H9 (cell line): ENCODE measurements at places on chromosomes 6 and 20. TPM values are rescaled to one million over a fixed set of nuclear protein-coding genes. Genes with fewer than 3 reads are reported as not detected.

DNA sequence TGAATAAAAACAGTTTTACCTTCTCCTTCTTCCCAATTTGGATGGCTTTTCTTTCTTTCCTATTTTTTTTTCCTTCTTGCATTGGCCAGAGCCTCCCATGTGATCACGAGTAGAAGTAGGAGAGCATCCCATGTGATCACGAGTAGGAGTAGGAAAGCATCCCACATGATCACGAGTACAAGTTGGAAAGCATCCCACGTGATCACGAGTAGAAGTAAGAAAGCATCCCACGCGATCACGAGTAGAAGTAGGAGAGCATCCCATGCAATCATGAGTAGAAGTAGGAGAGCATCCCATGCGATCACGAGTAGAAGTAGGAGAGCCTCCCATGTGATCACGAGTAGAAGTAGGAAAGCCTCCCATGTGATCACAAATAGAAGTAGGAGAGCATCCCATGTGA, 218.6 kb downstream of the DLL1 start:
- H3K27ac ChIP-seq: no peak overlapping the region
- H3K4me1 ChIP-seq: no peaks in the 10 kb centered on the region
- H3K36me3 ChIP-seq: peaks cover 15% of the 10 kb centered on the region
- no peak for DNase-seq
- H3K4me3 ChIP-seq: no peak overlapping the region
- no peaks in the 10 kb centered on the region for H3K27me3 ChIP-seq

DNA sequence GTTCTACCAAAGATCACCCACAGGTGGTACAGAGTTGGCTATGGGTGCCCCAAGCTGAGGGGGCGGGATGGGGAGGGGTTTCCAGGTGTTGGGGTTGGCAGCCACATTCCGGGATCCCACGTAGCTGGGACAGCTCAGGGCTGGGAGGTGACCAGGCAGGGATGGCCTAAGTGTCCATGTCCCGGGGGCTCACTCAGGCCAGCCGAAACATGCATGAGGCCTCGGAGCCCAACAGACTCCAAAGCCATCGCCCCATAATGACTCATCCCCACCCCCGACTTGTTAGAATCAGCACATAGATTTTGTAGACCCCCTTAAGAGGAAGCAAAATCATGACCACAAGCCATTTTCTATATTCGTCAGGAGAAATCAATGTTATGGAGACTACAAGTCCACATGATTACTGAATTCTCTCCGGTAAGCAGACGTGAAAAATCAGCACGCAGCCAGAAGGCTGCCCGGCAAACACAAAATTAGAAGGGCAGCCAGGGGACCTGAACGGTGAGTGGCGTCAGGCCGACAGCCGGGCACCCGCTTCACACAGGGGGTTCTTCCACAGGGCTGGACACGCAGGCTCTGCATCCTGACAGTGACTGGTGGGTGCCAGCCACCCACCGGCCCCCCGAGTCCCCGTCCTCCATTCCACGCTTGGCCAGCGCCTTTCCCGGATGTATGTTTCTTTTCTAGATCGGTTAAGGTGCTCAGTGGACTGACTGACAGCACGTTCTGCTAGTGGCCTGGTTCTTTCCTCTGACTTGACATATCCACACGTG, 81.2 kb downstream of the RAMACL start:
- DNase-seq: no peak
- H3K4me1 ChIP-seq: no peaks in the 10 kb centered on the region
- H3K27me3 ChIP-seq: no peaks in the 10 kb centered on the region
- H3K36me3 ChIP-seq: peaks cover 17% of the 10 kb centered on the region

DNA sequence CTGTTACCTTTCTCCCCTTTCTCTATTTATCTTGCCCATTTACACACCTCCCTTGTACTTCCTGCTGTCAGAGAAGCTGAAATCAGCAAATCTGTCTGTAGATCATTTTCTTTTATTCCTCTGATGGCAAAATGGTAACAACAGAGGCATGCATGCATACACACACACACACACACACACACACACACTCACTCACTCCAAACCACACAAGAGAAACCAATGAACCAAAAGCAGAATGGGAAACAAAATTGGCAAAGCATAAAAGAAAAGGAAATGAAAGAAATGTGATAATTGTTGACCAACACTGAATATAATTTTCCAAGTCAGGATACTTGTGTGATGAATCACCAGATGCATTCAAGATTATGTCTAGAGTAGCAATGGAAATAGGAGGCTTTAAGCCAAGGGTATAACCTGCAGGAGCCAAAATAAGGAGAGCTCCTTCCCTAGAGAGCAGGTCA, 172.4 kb downstream of the PLCB4 start:
- no peak overlapping the region for H3K27ac ChIP-seq
- no peaks in the 10 kb centered on the region for H3K27me3 ChIP-seq
- no peaks in the 10 kb centered on the region for H3K4me1 ChIP-seq
- peaks cover 4% of the 10 kb centered on the region for H3K36me3 ChIP-seq

DNA sequence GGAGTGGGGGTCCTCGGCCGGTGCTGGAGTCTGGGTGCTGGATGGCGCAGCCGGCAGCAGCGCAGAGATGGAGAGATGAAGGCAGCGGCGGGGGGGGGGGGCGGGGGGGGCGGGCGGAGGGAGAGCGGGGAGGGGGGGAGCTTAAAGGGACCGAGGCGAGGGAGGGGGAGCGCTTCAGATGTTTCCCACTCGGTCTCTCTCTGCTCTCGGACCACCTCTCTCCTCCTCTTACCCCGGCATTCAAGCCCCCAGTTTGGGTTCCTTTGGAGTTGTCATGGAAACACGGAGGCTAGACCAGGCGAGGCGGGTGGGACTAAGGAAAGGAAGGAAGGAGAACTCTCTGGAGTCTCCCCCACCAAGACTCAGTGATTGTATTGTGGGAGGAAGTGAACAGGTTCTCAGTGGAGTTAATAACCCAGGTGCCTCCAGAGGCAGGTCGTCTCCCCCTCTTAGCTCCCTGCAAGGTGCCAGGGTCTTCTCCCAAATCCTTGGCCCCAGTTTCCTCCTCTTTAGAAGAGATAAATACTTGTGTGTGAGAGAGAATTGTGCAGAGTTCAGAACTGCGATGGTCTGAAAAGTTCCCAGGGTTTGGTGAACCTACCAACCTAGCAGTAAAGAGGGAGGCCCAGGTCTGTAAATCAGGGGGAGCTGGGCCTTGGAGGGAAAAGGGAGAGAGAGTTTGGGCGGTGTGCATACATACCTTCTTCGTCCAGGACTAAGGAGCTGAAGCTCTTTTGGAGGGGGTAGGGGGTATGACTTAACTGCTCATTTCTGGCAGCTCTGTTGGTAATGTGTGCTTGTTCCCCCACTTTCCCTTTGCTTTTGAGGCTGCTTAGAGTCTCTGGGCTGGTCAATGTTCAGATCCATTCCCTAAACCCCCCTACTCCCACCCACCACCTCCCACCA, at the start of gene PRRT1:
Gene PRRT1, minus strand, starts transcription at position 77 of the 906 bp plus-strand sequence. CDS start 112 bp downstream, outside the sequence.
- peak within 1 kb of the TSS; percentile 97 for H3K4me3 ChIP-seq
- DNase-seq: no peak
- peaks cover 15% of the 10 kb centered on the region for H3K36me3 ChIP-seq
- H3K27ac ChIP-seq: no peak within 1 kb of the TSS
- no peaks in the 10 kb centered on the region; the same call in 1 of the 2 replicates for H3K27me3 ChIP-seq

- H3K36me3 ChIP-seq: no peaks in the 10 kb centered on the region
- no peaks in the 10 kb centered on the region for H3K4me1 ChIP-seq
- H3K27me3 ChIP-seq: no peaks in the 10 kb centered on the region
Observed at GRCh38 chr6:121584586-121585369, 149.3 kb downstream of the GJA1 start.

GRCh38 chr20:50274570-50275430, 84.2 kb downstream of the CEBPB start:
- H3K27ac ChIP-seq: no peak overlapping the region
- no peak for DNase-seq
- H3K36me3 ChIP-seq: no peaks in the 10 kb centered on the region

GRCh38 chr6:4316867-4317400, 181.6 kb upstream of the ECI2 start:
- H3K36me3 ChIP-seq: peaks cover 7% of the 10 kb centered on the region; the same call in 1 of the 2 replicates
- no peak overlapping the region for H3K4me3 ChIP-seq
- H3K27me3 ChIP-seq: no peaks in the 10 kb centered on the region

GRCh38 chr20:6836821-6837374, 69.4 kb downstream of the BMP2 start:
- no peak overlapping the region for H3K27ac ChIP-seq
- DNase-seq: no peak
- no peaks in the 10 kb centered on the region for H3K36me3 ChIP-seq

- DNase-seq: no peak
- H3K36me3 ChIP-seq: no peaks in the 10 kb centered on the region
- no peak overlapping the region for H3K4me3 ChIP-seq
Observed at GRCh38 chr20:57528148-57528547, 3.2 kb upstream of the CTCFL start.

DNA sequence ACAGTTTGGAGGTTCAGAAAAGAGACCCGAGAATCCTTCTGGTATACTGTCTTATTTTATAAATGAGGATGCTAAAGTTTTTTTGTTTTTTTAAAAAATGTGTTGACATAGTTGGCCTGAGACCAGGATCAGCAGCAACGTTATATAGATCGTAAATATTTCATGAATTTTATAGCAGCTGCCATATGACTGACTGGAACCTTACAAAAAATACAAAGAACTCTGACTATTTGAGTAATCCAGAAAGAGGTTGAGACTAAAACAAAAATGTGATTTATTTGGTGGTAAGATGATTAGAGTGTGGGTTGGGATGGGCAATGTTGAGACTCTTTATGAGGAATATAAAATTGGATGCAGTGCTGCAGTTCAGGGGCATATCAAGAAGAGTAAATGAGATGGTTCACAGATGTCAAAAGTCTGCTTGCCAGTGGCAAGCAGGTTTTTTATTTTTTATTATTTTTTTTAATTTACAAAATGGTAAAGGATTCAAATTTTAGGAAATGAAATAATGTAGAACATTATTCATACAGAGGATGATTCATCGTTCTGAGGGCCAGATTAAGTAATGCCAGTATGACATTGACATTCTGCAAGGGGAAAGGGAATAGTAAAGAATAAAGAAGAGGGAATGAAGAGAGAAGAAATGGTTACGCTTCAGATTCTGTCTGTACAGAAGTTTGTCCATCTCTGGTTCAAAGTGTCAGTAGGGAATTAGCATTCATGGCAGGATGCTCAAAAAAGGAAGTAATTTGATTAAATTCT, 58.5 kb downstream of the SCAF8 start:
- DNase-seq: no peak
- H3K36me3 ChIP-seq: peaks cover 66% of the 10 kb centered on the region
- H3K4me1 ChIP-seq: no peaks in the 10 kb centered on the region
- H3K27me3 ChIP-seq: no peaks in the 10 kb centered on the region

- peaks cover 5% of the 10 kb centered on the region; the same call in 1 of the 2 replicates for H3K4me1 ChIP-seq
- H3K36me3 ChIP-seq: peaks cover 12% of the 10 kb centered on the region
- no peak overlapping the region for H3K27ac ChIP-seq
- no peak overlapping the region for H3K4me3 ChIP-seq
- DNase-seq: no peak
Observed at GRCh38 chr6:75266716-75267291, 17.8 kb downstream of the TMEM30A start.

GRCh38 chr6:27144740-27145079, 102.8 kb upstream of the PRSS16 start:
- no peak overlapping the region for H3K27ac ChIP-seq
- H3K4me1 ChIP-seq: peaks cover 3% of the 10 kb centered on the region; the same call in 1 of the 2 replicates
- no peaks in the 10 kb centered on the region for H3K27me3 ChIP-seq
- no peaks in the 10 kb centered on the region for H3K36me3 ChIP-seq

GRCh38 chr6:141212296-141212695, 920.4 kb upstream of the GJE1 start:
- peaks cover 3% of the 10 kb centered on the region for H3K36me3 ChIP-seq
- H3K4me3 ChIP-seq: no peak overlapping the region
- no peak for DNase-seq
- no peak overlapping the region for H3K27ac ChIP-seq

DNA sequence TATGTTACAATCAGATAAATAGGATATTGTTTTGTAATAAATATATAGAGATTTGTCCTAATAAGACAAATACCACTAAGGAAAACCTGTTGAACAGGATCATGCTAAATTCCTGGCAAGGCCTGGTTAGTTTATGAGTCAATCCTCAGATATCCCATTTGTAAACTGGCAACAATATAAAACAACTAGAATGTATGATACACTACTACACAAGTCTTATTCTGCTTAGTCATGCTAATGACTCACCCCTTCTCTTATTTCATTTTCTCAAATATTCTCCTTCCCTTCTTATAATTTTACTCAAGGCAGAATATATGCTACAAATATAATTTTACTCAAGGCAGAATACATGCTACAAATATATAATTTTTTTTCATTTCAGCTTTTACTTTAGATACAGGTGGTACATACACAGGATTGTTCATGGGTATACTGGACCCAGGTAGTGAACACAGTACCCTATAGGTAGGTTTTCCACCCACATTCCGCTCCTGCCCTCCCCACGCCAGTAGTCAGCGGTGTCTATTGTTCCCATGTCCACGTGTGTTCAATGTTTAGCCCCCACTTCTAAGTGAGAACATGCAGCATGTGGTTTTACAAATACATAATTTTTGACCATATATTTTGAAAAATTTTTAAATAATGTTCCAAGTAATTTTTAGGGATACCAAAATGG, 6.3 kb downstream of the OSER1 start:
- DNase-seq: no peak
- H3K27me3 ChIP-seq: no peaks in the 10 kb centered on the region
- H3K27ac ChIP-seq: no peak overlapping the region
- peaks cover 59% of the 10 kb centered on the region for H3K36me3 ChIP-seq
- H3K4me3 ChIP-seq: no peak overlapping the region

DNA sequence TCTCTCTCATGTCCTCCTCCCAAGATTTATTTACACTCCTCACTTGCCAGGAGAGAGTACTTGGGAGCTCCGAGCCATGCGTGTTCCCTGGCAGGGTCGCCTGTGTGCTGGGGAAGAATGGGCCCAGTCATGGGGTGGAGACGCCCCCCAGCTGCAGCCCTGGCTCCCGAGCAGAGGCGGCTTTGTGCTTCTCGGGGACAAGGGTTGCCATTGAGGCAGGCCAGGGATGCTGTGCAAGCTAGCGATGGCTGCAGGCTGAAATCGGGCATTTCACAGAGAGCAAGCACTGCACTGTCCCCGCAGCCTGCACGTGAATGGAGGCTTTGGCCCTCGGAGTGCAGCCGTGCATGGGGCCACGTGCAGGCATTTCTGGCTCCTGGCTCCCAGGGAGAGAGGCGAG, 23.8 kb downstream of the PHACTR3 start:
- no peak overlapping the region for H3K4me3 ChIP-seq
- no peaks in the 10 kb centered on the region for H3K4me1 ChIP-seq
- no peak overlapping the region for H3K27ac ChIP-seq
- no peaks in the 10 kb centered on the region for H3K36me3 ChIP-seq

- H3K36me3 ChIP-seq: no peaks in the 10 kb centered on the region
- no peak overlapping the region for H3K27ac ChIP-seq
- no peaks in the 10 kb centered on the region for H3K27me3 ChIP-seq
- no peak overlapping the region for H3K4me3 ChIP-seq
- H3K4me1 ChIP-seq: no peaks in the 10 kb centered on the region
- DNase-seq: no peak
Observed at GRCh38 chr6:131129689-131130553, 5.3 kb upstream of the AKAP7 start.

- no peak for DNase-seq
- no peaks in the 10 kb centered on the region for H3K36me3 ChIP-seq
- peaks cover 3% of the 10 kb centered on the region; the same call in 1 of the 2 replicates for H3K4me1 ChIP-seq
- no peak overlapping the region for H3K4me3 ChIP-seq
- no peaks in the 10 kb centered on the region for H3K27me3 ChIP-seq
- no peak overlapping the region for H3K27ac ChIP-seq
Observed at GRCh38 chr6:157602521-157603295, 220.3 kb upstream of the SNX9 start.

Gene PANK2
- 61.0 and 65.4 TPM in 2 replicates for total RNA-seq

Gene PDRG1
- total RNA-seq: 31.1 and 32.2 TPM in 2 replicates

Gene ADTRP
- total RNA-seq: not detected in 2 replicates

Gene IL17F
- total RNA-seq: not detected in 2 replicates

Gene COL21A1
- total RNA-seq: 1.4 and 1.8 TPM in 2 replicates

Gene AIF1
- 3.2 and 4.2 TPM in 2 replicates for total RNA-seq

Gene MOCS3
- total RNA-seq: 8.8 and 9.0 TPM in 2 replicates

Gene TMEM170B
- total RNA-seq: 2.9 and 3.0 TPM in 2 replicates

Gene PERP
- total RNA-seq: 28.7 and 28.9 TPM in 2 replicates

Gene POPDC3
- 5.7 and 6.0 TPM in 2 replicates for total RNA-seq
